ENCODE measurements at places on chromosomes 12 and 14.
A peak's percentile ranks its signal among the peaks of the same experiment; 100 is the strongest.

- no peak for DNase-seq
These were observed 136.5 kb upstream of the VRK1 start for GRCh38 chr14:96660667-96661066.

DNA sequence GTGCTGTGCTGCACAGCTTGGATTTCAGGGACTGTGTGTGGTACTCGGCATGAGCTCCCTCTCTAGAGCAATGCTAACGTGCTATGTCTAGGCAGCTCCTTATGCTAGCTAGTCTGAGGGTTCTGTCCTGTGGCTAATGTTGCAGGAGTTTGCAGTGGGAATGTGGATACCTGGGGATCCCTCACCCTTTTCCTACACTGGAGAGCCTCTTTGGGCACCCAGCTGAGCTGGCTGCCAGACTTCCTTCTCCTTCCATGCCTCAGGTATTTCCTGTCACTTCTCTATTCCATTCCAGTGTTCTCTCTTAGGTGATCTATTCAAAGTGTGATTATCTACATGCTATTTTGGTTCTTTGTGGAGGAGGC lies 64.9 kb downstream of the FBXO33 start:
- DNase-seq: no peak

DNA sequence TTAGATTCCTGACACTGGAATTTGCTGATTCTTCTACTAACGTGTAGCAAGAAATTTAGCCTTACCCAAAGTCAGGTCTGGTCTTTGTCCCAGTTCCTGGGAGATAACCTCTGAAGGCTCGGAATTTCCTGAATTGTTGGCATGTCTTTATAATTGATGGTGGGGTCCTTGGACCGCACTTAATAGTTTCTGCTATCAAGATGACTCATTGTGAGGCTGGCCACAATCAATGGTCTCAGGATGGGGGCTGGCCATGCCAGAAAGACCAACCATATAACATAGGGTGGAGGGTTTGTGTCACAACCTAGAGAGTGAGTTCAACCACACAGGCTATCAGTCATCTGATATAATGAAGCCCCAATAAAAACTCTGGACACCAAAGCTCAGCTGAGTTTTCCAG lies 259.7 kb downstream of the DAD1 start:
- DNase-seq: no peak

- DNase-seq: no peak
These were observed 1905.4 kb upstream of the FLRT2 start for GRCh38 chr14:83624541-83624940.

DNA sequence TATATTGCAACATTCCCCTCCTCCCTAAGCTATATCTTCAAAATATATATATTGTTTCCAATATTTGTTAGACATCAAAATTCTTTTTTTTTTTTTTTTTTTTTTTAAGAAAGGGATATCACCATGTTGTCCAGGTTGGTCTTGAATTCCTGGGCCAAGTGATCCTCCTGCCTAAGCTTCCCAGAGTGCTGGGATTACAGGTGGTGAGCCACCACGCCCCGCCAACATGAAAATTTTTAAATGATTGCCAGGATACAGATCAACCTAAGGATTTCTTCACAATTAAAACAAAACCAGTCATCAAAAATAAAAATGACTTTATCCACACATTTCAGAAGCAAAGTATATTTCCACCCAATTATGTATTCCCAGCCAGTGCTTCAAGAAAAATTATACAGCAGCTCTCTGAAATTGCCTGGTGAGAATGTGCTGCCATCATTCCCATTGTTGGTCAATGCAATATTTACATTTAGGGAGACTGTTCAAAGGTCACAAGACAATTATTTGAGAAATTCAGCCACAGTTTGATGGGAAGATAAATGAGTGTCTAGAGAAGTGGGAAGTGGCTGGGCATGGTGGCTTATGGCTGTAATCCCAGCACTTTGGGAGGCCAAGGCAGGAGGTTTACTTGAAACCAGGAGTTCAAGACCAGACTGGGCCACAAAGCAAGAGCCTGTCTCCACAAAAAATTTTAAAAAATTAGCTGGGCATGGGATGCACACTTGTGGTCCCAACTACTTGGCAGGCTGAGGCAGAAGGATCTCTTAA lies 141.7 kb upstream of the AMIGO2 start:
- DNase-seq: no peak

GRCh38 chr12:116194935-116195431 lies 82.5 kb downstream of the MED13L start:
- no peak for DNase-seq

- DNase-seq: no peak
These were observed 127.3 kb downstream of the SLC6A15 start for GRCh38 chr12:84785281-84785680.

GRCh38 chr14:47567273-47567672 lies 108.1 kb downstream of the MDGA2 start:
- no peak for DNase-seq

- DNase-seq: peak; percentile 71
These were observed 31.9 kb downstream of the USP15 start for GRCh38 chr12:62291864-62292760.

DNA sequence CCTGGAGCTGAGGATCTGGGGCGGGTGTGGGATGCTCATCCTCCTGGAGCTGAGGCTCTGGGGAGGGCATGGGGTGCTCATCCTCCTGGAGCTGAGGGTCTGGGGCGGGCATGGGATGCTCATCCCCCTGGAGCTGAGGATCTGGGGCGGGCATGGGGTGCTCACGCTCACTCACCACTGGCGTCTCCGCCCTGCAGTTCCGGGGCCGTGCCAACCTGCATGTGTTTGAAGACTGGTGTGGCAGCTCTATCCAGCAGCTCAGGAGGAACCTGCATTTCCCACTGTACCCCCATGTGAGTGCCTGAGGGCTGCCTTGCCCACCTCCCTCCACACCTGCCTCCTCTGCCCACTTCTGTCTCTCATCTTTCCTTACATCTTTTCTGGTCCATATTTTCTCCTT lies 84.4 kb downstream of the B4GALNT3 start:
- no peak for DNase-seq

DNA sequence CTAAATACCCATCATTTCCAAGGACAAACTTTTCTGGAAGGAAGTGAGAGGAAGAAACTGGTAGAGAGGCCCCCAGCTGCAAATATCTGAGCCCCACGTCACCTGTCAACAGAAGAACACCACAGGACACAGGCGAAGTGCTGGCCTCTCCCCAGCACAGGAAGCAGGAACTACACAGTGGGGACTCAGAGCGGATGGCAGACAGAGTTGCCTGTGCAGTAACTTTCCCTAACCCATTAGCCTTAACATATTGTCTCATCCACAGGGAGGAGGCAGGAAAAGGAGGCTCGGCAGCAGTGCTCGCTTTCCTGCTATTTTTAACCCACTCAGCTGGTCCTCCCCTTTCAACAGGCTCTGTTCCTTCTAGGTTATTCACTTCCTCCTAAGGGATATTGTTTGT lies 111.5 kb upstream of the TMPO start:
- no peak for DNase-seq

- DNase-seq: no peak
These were observed 65.6 kb upstream of the CNOT2 start for GRCh38 chr12:70177631-70178030.

- DNase-seq: no peak
These were observed 2.7 kb upstream of the LAG3 start for GRCh38 chr12:6769666-6770065.

- DNase-seq: no peak
These were observed 1.4 kb downstream of the LRP10 start for GRCh38 chr14:22872833-22873520.

- DNase-seq: peak; percentile 78
These were observed 717 bp downstream of the ORAI1 start for GRCh38 chr12:121626853-121627640.

- DNase-seq: peak; percentile 94
These were observed 9.8 kb downstream of the NTF3 start for GRCh38 chr12:5441497-5442236.

GRCh38 chr12:115799610-115800009 lies 477.9 kb downstream of the MED13L start:
- DNase-seq: no peak

DNA sequence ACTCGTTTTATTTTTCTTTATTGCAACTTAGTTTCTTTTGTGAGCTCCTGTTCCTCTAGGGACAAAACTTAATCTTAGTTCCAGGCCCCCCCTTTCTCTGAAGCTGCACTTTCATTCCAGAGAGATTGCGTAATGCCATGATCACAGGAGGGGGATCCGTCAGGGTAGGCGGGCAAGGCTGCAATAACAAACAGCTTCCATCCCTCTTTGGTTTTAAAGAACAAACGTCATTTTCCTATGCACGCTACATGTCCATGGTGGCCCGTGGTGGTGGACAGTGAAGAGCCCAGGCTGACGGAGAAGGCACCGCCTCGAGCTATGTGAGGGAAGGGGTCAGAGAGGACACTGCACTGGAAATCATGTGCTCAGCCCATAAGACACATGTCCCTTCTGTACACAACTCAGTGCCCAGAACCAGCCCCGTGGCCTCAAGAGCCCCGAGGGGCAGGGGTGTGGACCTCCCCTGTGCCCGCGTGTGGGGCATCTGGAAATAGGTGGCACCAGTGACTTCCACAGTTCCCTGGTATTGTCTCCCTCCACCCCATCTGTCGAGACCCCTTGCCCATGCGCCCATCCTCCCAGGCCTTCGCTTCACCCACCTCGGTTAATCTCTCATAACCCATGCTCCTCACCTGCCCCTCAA lies 161.4 kb downstream of the ADGRD1 start:
- DNase-seq: no peak

DNA sequence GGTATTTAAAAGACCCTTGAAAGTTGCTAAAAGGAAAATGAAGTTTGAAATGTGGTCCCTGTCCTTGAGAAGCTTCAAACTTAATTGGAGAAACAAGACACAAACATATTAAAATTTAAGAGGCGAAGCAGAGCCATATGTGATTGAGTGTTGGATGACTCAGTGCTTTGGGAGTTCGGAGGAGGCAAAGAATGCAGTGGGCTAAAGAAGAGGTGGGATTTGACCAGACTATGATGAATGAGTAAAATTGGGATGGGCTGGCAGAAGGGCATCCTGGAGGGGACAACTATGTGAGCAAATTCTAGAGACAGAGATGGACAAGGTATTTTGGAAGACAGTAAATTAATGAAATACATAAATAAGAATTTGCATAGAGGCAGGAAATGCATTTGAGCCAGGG lies 358.6 kb downstream of the EGLN3 start:
- peak; percentile 17 for DNase-seq

GRCh38 chr12:117054279-117054678 lies 44.9 kb downstream of the TESC start:
- no peak for DNase-seq

- DNase-seq: peak; percentile 75
These were observed 19.6 kb downstream of the POMT2 start for GRCh38 chr14:77301103-77301502.

DNA sequence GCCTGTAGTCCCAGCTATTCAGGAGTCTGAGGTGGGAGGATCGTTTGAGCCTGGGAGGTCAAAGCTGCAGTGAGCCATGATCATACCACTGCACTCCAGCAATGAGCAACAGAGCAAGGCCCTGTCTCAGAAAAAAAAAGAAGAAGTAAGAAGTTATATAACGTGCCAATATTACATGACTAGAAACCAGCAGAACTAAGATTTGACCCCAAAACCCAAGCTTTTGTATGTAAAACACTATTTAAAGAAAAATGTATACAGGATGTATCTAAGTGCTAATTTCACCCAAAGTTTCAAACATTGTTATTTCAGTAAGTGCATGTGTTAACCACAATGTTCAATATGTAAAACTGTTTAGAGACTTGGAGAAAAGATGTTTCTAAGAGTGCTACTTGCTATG lies 94.7 kb downstream of the SLC5A8 start:
- DNase-seq: no peak

GRCh38 chr12:16325426-16325825 lies 22.0 kb upstream of the MGST1 start:
- peak; percentile 9 for DNase-seq

DNA sequence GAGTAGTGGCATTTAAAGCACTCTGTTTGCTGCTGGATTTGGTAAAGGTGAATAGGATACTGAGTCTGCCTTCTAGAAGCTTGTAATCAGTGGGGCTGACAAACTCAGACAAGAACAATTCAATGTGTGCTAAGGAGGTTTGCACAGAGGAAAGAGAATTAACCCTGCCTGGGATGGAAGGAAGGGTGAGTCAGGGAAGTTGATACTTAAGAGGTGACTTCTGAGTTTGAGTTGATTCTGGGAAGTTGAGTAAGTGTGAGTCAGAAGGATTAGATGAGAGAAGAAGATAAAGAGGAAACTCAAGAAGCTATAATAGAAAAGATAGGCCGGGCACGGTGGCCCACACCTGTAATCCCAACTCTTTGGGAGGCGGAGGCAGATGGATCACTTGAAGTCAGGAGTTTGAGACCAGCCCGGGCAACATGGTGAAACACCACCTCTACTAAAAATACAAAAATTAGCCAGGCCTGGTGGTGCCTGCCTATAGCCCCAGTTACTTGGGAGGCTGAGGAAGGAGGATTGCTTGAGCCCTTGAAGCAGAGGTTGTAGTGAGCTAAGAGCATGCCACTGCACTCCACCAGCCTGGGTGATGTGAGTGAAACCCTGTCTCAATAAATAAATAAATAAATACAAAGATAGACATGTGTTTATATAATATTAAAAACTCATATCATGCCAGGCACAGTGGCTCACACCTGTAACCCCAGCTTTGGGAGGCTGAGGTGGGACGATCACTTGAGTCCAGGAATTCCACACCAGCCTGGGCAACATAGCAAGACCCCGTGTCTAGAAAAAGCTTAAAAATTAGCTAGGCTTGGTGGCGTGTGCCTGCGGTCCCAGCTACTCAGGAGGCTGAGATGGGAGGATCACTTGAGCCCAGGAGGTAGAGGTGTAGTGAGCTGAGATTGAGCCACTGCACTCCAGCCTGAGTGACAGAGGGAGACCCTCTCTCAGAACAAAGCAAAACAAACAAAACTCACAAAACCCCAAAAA lies 126.8 kb upstream of the CPM start:
- peak; percentile 94 for DNase-seq

GRCh38 chr12:60106214-60106613 lies 510.4 kb downstream of the SLC16A7 start:
- DNase-seq: peak; percentile 9

DNA sequence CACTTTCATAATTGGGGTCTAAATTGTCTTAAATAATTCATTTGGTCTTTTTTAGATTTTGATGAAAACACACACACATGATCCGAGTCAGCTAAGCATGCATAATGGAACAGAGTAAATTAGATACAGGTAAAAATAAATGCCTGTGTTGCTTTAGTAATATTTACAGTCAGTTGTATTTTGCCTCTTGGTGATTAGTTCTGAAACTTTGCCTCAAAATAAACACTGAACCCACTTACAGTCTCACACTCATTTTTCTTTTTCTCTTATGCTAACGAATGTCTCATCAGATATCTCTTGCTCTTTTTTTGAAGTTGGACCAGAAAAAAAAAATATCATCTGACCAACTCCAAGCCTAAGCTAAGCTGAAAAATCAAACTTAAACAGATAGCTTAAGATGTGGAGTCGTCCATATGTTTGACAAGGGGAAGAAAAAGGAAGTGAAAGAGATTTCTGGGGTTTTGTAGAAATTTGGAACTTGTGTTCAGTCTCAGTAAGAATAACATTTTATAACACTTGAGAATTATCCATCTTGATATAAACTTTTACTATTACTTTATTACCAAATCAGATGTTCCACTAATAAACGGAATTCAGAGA lies 592.5 kb downstream of the RPL10L start:
- DNase-seq: no peak

All from kidney tubule cell (primary cell).